ENCODE measurements at places on chromosomes 12 and 14.

GRCh38 chr14:88085736-88086135 lies 80.8 kb downstream of the GPR65 start:
- DNase-seq, result no peak

GRCh38 chr14:68873376-68873775 lies 80.5 kb upstream of the ZFP36L1 start:
- DNase-seq, result no peak

- no peak for DNase-seq
Observed at GRCh38 chr12:44159216-44159615, 323.3 kb downstream of the TMEM117 start.

- no peak for DNase-seq
Observed at GRCh38 chr12:6370576-6370935, 4.8 kb downstream of the SCNN1A start.

- DNase-seq, result no peak
Observed at GRCh38 chr12:57851552-57851951, 5.0 kb upstream of the CTDSP2 start.

- DNase-seq, result no peak
Observed at GRCh38 chr12:14442221-14442881, 76.9 kb downstream of the ATF7IP start.

DNA sequence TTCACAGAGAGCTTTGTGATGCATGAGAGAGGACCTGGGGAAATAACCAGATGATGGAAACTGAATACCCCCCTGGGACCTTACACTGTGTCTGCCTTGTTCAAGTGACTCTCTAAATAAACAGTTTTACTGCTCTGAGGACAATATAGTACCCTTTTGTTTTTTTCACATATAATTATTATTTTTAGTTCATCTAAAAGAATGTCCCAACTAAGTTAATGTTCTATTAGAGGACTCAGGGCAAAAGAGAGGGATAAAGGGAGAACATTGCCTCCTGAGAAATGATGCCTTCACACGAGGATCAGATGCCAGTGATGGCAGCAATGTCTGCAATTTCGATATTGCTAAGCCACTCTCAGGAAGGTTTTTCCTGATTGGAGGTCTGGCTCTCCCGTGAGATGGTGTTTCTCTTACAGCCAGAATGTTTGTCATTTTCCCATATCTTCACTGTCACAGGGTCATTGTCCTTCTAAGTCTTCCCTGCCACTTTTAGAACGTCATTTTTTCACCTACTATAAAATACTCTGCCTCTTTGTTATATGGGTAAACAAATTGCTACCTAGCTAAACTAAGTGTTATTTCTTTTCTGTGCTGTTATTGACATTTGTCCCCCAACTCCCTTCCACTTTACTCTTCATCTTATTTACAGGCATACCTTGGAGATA lies 201.6 kb downstream of the RAD51B start:
- DNase-seq, result no peak

GRCh38 chr12:15541996-15542631 lies 219.8 kb downstream of the PTPRO start:
- no peak for DNase-seq

DNA sequence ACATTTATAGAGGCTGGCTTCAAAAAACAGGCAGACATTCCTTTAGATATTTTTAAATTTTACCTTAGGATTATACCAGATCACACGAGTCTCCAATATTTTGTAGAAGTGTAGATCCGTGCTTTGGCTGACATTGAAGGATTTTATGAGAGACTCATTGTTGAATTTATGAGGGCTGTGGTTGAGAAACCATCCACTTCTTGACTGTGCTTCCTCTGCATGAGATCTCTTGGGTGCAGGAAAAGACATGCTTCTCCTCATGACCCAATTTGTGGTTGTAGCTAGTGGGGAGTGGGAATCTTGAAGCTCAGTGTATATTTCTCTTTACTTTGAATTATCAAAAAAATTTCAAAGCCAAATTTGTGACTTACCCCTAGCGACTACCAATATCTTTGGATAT lies 36.7 kb upstream of the NKX2-8 start:
- no peak for DNase-seq

DNA sequence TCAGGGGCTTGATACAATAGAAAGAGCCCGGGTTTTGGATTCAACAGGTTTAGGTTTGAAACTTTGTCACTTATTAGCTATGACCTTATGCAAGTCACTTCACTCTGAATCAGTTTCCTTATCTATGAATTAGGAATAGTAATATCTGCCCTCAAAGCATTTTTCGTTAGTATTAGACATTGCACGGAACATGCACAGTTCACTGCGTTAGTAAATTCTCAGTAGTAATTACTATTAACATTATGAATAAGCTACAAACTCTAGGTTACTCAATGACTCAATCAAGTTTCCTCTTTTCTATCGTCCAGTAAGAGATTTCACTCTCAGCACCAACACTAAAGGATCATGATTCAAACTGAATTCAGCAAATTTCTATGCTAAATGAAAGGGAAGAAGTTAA lies 150.3 kb downstream of the CEP83 start:
- no peak for DNase-seq

GRCh38 chr12:113057565-113058485 lies 1.3 kb downstream of the DTX1 start:
- no peak for DNase-seq

Data from T47D (cell line).